ENCODE measurements at places on chromosomes 11 and 22.

- no peak for DNase-seq
- no peaks in the 10 kb centered on the region for H3K4me1 ChIP-seq
- no peaks in the 10 kb centered on the region for H3K36me3 ChIP-seq
- H3K27ac ChIP-seq = no peak overlapping the region
- H3K27me3 ChIP-seq = peaks cover 4% of the 10 kb centered on the region
Measured at GRCh38 chr11:32034680-32035079, 56.2 kb upstream of the RCN1 start.

- H3K27me3 ChIP-seq = no peaks in the 10 kb centered on the region
- no peak for DNase-seq
- no peak overlapping the region for H3K4me3 ChIP-seq
- H3K4me1 ChIP-seq = no peaks in the 10 kb centered on the region
- peaks cover 23% of the 10 kb centered on the region for H3K36me3 ChIP-seq
- no peak overlapping the region for H3K27ac ChIP-seq
Measured at GRCh38 chr11:27485930-27486773, 13.6 kb upstream of the LGR4 start.

GRCh38 chr22:36541831-36542411, 13.0 kb upstream of the EIF3D start:
- no peak overlapping the region for H3K4me3 ChIP-seq
- DNase-seq = no peak
- no peak overlapping the region for H3K27ac ChIP-seq
- no peaks in the 10 kb centered on the region for H3K27me3 ChIP-seq
- no peaks in the 10 kb centered on the region for H3K4me1 ChIP-seq

GRCh38 chr11:15227011-15227410, 112.3 kb downstream of the INSC start:
- no peaks in the 10 kb centered on the region for H3K36me3 ChIP-seq
- H3K4me1 ChIP-seq = no peaks in the 10 kb centered on the region

DNA sequence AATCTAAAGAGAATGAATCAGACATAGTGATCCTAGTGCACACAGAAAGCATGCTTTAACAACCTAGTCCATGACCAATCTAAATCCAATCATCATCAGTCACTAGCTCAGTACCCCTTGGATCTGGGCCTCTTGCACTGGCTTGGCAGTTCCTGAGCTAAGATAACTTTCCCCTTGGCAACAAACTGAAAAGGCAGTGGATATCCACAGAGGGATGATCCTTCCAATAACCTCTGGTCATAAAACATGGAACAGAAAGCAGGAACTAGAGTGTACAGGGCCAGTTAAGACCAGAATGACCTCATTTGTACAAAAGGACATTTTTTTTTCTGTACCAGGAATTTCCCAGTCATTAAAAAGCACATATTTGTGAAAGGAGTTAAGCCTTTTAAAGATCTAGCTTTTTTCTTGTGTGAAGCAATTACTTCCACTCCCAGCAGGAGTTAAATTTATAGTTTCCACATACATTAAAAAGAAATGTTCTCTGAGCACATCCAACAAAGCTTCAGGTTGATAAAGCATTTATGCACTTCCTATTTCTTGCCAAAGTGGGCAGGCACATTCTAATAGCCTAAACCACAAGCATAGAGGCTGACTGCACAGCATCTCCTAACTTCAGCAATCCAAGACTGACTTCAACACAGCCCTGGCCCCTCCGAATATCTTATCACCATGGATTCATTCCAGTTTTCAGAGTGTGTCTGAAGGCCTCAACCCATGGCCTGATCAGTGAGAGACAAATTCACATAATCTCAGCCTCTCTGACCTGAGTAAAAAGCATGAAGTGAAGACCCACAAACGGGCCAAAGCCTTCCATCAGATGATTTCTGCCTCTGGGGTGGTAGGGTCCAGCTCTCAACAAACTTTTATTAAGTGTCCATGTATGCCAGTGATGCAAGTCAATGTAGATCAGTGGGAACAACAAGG, 29.9 kb downstream of the GUCY1A2 start:
- no peak for DNase-seq
- H3K36me3 ChIP-seq = no peaks in the 10 kb centered on the region

All from spleen (tissue), 13 donors.